ENCODE measurements at places on chromosomes 7 and 10.

- no peak for DNase-seq
These were observed 95.2 kb upstream of the GNA12 start for GRCh38 chr7:2939193-2939885.

DNA sequence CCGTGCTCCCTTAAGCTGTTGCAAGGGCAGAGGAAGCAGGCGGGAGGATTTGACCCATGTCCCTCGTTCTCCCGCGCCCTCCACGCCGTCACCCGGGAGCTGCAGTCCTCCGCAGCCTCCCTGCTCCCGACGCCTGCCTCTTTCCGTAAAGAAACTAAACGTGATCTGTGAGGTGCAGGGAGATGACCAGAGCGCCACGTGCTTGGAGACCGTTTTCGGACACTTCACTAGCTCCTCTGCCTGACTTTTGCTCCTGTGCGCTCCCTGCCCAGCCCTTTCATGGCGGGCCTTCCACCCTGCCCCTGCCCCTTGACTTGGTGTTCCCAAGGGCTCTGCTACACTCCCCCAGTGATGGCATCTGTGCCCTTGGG is 171.2 kb downstream of the LSM5 start:
- no peak for DNase-seq

- DNase-seq: no peak
These were observed 1.3 kb downstream of the VSIR start for GRCh38 chr10:71771821-71772617.

DNA sequence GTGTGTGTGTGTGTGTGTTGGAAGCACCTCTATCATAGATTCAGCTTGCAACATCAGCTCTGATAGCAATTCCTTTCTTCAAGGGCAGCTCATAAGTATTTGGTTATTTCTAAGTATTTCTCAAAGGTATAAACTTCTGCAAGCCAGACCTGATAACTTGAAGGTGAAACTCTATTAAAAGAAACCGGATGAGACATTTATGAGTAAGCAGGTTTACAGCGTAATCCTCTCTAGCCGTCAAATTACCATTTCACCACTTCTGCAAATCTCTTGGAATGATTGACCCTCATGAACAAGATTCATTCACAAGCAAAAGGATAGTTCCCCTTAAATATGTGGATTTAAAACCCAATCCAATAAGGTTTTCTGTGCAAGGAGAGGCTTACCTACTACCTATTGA is 23.1 kb downstream of the PDE1C start:
- DNase-seq: no peak

DNA sequence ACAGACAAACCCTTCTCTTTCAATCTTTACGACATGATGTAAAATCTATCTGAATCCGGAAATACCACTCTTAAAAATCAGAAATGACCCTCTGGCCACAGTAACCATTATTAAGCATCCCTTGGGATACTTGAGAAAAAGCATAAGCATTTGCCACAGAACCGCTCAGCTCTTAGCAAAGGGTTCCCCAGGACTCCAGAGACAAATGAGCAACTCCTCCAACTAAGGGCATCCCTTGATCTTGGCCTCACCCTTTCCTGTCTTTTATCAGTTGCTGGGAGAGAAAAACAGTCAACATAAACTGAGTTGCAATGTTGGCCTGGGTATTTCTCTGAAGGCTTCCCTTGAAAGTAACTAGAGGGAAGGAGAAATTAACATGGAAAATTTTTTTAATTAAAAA is 3.5 kb downstream of the PDLIM1 start:
- no peak for DNase-seq

- DNase-seq: no peak
These were observed 28.6 kb downstream of the CTTNBP2 start for GRCh38 chr7:117844678-117845077.

- no peak for DNase-seq
These were observed 79.5 kb downstream of the SLC13A1 start for GRCh38 chr7:123120286-123120685.

DNA sequence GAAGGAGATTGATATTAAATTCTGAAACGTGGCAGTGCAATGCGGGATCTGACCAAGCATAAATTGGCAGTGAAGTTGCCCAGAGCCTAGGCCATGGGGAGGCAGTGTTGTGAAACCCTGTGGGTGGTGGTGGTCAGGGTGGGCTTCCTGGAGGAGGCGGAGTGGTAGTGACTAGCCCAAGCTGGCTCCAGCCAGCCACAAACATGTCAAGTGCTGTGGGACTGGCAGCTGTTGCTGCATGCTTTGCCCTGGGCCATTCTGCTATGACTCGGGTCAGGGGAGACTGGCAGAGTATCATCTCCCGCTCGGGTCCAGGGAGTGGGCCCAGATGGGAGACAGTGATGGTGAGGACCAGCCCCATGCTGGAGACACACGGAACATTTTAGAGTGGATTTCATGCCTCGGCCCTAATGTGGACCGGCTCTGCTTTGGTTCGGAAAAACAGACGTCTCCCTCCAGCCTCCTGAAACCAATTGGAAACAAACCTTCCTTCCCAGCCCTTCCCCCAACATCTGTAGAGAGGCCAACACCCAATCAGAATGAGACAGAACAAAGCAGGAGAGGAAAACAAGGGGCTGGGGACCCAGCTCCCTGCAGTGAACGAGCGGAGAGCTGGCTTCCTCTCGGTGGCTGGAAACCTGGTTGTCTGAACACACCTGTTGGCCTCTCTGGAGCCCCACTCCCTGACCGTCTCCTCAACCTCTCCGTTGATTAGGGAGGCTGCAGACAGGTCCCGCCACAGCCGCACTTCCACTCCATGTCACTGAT is 58.2 kb downstream of the TMEM270 start:
- no peak for DNase-seq

DNA sequence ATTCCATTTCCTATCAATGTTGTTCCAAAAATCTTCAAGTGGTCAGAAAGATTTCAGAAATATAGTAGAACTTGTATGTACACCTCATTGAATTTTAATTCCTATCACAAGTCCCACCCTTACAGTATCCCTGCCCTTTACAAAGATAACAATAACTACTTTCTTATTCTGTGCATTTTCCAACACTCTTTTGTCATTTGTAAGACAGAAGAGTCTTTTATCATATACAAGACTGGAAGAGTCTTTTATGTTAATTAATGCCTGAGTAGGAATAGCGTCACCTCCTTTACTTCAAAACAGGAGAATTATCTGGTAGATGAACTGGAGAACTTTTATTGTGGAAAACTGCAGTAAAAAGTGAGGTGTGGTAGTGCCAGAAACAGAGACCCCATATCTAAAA is 193.9 kb upstream of the SEMA3C start:
- DNase-seq: no peak

- no peak for DNase-seq
These were observed 86.4 kb downstream of the WDR37 start for GRCh38 chr10:1142596-1142995.

- DNase-seq: no peak
These were observed 79.4 kb downstream of the CTBP2 start for GRCh38 chr10:125080984-125081383.

- no peak for DNase-seq
These were observed 562.9 kb upstream of the ADARB2 start for GRCh38 chr10:2300231-2300630.

DNA sequence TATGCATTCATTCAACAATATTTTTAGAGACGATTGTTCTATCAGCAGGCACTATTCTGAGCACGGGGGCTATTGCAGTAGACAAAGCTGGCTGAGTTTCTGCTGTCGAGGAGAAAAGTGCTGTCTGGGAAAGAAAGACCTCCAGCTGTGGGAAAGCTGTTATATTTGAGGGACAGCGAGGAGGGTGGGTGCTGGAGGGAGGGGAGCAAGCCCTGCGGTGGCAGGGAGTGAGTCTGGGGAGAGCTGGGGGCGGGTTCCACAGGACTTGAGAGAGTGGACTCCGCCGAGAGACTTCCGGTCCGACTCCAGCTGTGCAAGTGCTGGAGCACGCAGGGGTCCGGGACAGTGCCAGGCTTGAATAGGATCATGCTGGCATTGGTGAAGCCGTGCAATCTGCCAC is 602.1 kb upstream of the FOXK1 start:
- no peak for DNase-seq

DNA sequence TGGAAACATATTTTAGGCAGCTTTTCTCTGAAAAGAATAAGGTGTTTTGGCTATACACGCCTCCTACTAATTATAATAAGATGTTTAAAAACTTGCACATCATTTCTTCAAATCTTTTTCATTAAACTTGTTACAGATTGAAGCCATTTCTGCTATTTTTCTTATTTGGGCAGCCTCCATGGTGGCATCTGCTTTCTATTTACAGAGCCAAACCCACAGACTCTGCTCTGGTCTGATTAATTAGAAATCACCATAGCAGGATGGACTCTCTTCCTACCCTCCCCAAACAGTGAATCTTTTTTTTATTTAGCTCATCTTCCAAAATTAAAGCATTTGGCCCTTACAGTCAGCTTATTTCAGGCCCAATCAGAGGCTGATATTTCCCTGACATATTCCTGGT is 85.7 kb upstream of the AOAH start:
- no peak for DNase-seq

DNA sequence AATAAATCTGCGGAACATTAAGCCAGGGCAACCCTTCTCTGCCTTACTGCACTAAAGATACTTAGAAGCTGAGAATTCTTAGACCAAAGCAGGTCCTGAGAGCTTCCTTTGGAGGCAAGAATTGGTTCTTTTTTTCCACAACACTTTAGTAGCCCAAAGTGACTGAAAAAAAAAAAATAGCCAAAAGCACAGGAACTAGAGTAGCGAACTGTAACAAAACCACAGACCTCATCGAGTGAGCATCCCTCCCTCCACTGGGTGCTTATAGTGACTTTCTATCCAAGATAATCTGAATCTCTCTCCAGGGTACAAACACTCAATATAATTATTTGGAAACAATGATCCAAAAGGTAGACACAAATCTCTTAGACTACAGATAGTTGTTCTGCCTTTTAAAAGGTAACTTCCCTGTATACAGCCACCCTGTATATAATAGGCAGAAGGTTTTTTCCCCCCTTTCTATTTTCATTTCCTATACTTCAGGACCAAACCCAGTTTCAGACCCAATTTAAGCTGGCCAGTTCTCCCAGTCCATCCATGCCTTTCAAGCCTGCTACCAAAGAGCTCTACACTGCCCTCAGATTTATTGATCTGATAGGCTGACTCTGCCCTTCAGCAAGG is 31.6 kb upstream of the KCNIP2 start:
- no peak for DNase-seq

GRCh38 chr7:83648464-83649241 is at the start of gene SEMA3E:
TSS of gene SEMA3E (minus strand) at chr7:83649139.
- DNase-seq: no peak

DNA sequence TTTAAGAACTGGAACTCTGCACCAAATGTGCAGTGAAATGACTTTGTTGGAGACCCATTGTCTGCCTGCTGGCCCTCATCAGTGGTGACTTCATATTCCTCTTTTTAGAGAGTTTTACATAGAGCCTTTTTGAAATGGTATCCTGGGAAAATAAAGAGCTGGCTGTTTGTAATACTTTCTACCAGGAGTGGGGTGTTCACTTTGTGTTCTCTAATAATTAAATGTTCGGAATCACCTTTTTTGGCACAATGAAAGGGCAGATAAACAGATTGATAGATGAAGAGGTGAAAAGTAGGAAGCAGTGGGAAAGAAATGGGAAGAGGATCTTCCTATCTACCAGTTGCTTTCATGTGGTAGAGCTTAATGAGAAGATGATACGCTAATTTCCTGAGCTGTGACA is 55.5 kb downstream of the PRPF18 start:
- no peak for DNase-seq

DNA sequence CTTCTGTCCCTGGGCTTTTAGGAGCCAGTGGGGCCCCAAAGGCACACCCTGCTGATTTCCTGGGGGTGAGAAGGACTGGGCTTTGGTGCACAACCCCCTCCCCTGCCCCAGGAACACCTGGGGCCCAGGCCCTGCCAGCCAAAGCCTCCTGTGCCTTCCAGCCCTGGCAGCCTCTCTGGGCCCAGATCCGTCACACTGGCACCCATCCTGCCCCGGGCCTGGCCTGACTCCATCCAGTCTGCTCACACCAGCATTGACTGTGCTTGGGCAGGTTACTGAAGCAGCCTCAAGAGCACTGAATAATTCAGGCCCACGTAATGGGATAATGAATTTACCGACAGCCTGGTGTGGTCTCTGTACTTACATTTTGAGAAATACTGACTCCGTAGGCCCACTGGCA is 12.0 kb upstream of the COMTD1 start:
- no peak for DNase-seq

DNA sequence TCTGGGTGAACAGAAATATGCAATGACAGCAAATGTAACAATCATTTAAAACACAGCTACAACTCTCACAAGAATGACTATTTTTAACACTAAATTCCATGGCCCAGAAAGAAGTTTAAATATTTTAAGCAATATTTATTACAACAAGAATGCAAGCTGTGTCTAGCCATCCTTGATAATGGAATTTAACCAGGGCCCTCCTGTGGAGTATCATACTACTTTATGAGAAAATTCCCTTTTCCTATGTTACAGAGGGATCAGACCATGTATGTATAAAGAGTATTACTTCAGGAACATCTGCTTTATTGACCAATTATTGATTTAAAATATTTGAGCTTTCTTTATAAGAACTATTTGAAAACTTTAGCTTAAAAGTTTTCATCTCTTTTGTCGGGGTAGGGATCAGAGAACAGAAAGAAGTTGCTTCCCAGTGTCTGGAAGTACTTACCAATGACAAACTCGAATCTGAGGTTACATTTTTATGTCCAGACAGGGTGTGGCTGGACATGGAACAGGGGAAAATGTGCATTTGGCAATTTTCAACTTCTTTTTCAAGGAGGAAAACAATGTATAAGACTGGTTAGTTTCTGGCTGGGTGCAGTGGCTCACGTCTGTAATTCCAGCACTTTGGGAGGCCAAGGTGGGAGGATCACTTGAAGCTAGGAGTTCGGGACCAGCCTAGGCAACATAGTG is 48.3 kb upstream of the NRBF2 start:
- DNase-seq: no peak

- DNase-seq: no peak
These were observed 341.5 kb upstream of the AOAH start for GRCh38 chr7:37065779-37066271.

- no peak for DNase-seq
These were observed 410.3 kb downstream of the TYW1 start for GRCh38 chr7:67406976-67407375.

GRCh38 chr10:75955973-75956502 is 524.6 kb downstream of the LRMDA start:
- DNase-seq: no peak

GRCh38 chr10:94549221-94549620 is 3.6 kb downstream of the HELLS start:
- DNase-seq: no peak

GRCh38 chr10:103751667-103752290 is 103.6 kb downstream of the SH3PXD2A start:
- DNase-seq: no peak

- no peak for DNase-seq
These were observed 41.9 kb upstream of the TPST1 start for GRCh38 chr7:66163186-66163610.

DNA sequence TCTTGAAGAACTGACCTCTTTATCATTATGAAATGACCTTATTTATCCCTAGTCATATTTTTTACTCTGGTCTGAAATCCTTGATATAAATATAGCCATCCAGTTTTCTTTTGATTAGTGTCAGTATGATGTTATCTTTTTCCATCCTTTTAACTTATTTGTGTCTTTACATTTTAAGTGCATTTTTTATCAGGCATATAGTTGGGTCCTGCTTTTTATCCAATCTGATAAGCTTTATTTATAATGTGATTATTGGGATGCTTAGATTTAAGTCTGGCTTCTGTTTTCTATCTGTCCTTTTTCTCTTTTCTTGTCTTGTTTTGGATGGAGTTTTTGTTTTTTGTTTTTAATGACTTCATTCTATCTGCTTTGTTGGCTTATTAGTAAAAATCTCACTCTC is 119.2 kb downstream of the ARHGAP22 start:
- DNase-seq: no peak

- DNase-seq: no peak
These were observed 523 bp downstream of the AQP1 start for GRCh38 chr7:30912021-30912730.

GRCh38 chr10:31299119-31299518 is 19.9 kb upstream of the ZEB1 start:
- no peak for DNase-seq

Data from stimulated activated CD8-positive, alpha-beta memory T cell treated with anti-CD3 and anti-CD28 coated beads, Interleukin-7, amount 100 ng/mL, for 1 hour (primary cell).